ENCODE measurements at places on chromosomes 5 and 9.

- no peak for DNase-seq
Observed at GRCh38 chr5:123204251-123204650, 115.2 kb downstream of the PRDM6 start.

DNA sequence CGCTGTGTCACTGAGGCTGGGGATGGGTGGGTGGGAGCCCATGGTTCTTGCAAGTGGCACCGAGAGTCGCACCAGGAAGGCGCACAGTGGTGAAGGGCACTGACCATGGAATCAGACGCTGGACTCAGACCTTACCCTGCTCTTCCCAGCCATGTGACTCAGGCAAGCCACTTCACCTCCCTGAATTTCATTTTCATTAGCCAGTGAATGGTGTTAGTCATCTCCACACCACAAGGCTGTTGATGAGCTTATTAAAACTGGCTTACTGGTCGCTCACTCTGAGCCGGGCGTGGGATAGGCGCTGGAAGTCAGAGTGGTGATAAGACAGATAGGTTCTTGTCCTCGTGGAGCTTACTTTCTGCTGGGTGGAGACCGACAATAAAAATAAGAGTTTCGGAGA lies 25.1 kb downstream of the FGF18 start:
- no peak for DNase-seq

DNA sequence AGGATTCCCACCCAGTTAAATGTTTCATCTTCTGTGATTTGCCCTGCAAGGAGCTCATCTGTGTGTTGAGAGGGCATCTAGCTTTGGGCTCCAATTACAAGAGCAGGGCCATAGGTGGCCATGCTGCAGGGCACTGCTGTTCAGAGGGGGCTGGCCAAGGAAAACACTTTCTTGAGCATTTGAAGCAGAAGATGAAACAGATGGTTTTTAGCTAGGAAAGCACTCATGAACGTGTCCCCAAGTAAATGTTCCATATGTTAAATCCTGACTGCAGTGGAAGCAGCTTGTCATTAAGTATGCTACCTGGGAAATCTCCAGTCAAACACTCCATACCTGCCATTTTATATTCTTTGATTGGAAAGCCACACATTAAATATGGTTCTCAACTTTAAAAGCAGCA lies 176.6 kb downstream of the FBXL7 start:
- DNase-seq, result no peak

GRCh38 chr5:152501294-152501693 lies 96.2 kb upstream of the NMUR2 start:
- no peak for DNase-seq

- no peak for DNase-seq
Observed at GRCh38 chr9:93139365-93140182, 5.5 kb upstream of the NINJ1 start.

DNA sequence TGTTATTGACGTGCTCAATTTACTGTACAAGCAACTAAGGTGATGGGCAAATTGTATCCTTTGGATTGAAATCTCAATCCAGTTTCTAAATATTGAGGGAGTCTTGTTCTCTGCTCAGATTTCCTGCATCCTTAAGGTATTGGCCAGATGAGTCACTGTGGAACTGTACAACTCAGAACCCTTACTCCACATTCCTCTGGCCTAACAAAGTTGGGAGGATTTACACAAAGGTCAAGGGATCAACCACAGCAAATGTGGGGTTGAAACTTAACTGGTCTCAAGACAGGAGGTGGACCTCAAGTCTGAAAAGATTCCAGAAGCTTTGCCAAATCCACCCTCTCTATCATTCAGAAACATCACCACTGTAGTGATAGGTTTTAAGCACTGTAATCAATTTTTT lies 81.5 kb upstream of the AGXT2 start:
- DNase-seq, result no peak

GRCh38 chr5:88377705-88378656 lies 109.3 kb upstream of the TMEM161B start:
- DNase-seq, result no peak

DNA sequence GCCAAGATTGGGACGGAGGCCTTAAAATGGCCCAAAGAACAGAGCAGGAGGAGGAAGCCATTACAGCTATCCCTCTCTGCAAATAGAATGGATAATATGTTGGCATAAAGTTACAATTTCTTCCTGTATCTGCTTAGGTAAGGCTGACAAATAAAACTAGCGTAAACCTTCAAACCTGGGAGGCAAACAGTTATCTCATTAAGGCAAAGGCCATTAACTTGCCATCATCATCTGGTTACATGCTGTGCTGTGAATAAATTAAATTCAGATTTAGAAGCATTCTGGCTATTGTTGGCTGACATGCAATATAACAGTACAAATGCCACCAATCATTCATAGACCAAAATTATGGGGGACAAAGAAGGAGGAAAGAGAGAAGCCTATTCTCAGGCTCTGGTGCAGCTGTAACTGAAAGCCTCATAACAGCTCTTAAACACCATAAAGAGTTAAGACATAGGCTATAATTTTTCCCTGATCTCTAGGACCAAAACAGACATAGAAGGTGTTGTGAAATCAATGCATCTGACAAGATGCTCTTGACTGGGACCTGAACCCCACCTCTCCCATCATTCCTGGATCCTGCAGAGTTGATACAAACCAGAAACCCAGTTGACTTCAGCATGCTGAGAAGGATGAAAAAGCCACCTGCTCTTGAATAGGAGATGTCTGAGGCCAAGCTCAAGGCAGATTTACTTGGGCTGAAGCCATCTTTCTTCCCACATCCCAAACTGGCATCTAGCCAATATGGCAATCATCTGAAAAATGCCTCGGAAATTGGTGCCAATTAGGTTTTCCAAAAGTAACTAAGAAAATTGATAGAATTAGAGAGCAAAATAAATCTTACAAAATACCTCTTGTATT lies 62.5 kb downstream of the PLCXD3 start:
- no peak for DNase-seq

GRCh38 chr9:13478639-13479038 lies 199.1 kb upstream of the MPDZ start:
- no peak for DNase-seq

- DNase-seq, result no peak
Observed at GRCh38 chr5:28710360-28710759, 1672.0 kb upstream of the CDH9 start.

Measured in T-cell (primary cell).